ENCODE measurements at places on chromosomes 13 and 19.
A peak's percentile ranks its signal among the peaks of the same experiment; 100 is the strongest.

- H3K27me3 ChIP-seq: no peaks in the 10 kb centered on the region
- H3K4me1 ChIP-seq: peaks cover 44% of the 10 kb centered on the region
- H3K36me3 ChIP-seq: peaks cover 26% of the 10 kb centered on the region
- peak overlapping the region; percentile 80 for H3K27ac ChIP-seq
- DNase-seq: no peak
These were observed 6.3 kb upstream of the GPR183 start for GRCh38 chr13:99313501-99313900.

DNA sequence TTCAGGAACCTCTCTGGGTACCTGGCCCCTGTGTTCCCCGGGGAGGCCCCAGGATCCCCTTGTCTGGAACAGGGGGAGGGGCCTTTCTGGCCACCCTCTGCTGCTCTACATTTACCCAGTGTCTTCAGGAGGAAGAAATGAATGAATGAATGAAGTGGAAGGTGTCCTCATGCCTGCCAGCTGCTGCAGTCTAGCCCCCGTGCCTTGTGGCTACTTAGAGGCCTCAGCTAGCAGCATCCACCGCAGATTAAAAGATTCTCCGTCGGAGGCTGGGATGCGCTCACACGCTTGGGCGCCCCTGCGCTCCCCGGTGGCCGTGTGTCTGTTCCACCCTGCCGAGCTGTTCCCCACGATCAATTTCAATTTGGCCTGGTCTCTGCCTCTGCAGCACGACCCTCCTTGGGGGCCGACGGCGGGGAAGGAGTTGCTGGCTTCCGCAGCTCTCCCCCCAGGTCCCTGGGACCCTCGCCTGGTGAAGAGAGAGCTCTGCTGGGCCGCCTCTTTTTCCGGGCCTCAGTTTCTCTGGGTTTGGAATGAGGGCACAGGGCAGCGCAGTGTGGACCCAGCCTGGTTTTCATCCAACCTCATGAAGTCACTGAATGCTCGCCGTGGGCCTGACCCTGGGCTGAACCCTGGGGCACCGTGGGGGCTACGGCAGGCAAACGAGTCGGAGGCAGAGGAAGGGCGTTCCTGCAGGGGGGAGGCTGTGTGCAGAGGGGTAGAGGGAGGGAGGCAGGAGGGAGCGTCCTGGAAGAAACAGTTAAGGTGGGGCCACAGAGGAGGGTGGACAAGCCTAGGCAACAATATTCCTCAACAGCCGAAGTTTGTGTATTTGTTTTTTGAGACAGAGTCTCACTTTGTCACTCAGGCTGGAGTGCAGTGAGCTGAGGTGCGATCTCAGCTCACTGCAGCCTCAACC, 28.3 kb downstream of the EFNA2 start:
- no peaks in the 10 kb centered on the region for H3K36me3 ChIP-seq
- peaks cover 24% of the 10 kb centered on the region for H3K4me1 ChIP-seq
- H3K27ac ChIP-seq: no peak overlapping the region
- H3K4me3 ChIP-seq: no peak overlapping the region
- H3K27me3 ChIP-seq: peaks cover 89% of the 10 kb centered on the region

- DNase-seq: no peak
- H3K4me1 ChIP-seq: no peaks in the 10 kb centered on the region
- H3K4me3 ChIP-seq: no peak overlapping the region
- H3K27ac ChIP-seq: no peak overlapping the region
- H3K36me3 ChIP-seq: peaks cover 95% of the 10 kb centered on the region
- no peaks in the 10 kb centered on the region for H3K27me3 ChIP-seq
These were observed 18.8 kb downstream of the TYK2 start for GRCh38 chr19:10361569-10362011.

DNA sequence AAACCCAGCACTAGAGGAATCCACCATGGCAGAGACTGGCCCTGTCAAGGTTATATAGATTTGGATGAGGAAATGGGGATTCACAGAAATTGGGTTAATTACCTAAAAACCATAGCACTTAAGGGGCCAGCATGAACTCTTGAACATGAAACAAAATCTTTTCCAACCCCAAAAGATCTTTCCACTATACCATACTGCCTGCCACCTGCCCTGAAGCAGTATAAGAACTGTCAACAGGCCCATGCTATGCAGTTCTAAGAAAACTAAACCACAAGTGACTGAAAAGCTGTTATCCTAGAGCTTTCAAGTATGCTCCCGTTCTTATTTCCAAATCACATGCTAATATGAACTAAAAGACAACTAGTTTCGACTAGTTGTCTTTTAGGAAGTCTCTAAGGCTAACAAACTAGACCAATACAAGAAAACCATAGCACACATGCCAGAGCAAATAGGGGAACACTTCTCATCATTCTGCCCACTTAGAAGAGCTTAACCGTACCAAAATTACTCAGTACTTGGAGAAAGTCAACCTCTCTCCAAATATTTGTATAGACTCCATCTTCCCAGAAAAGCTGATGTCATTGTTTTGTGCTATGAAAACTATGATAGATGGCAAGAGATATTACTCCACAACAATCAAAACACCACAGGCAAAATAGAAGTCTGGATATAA, 27.5 kb downstream of the HSPH1 start:
- H3K27ac ChIP-seq: no peak overlapping the region
- H3K4me1 ChIP-seq: no peaks in the 10 kb centered on the region
- peaks cover 60% of the 10 kb centered on the region for H3K36me3 ChIP-seq
- DNase-seq: no peak
- no peak overlapping the region for H3K4me3 ChIP-seq
- no peaks in the 10 kb centered on the region for H3K27me3 ChIP-seq

- H3K27me3 ChIP-seq: no peaks in the 10 kb centered on the region
- no peak for DNase-seq
- no peak overlapping the region for H3K4me3 ChIP-seq
- no peaks in the 10 kb centered on the region for H3K36me3 ChIP-seq
These were observed 56.1 kb upstream of the ZNF835 start for GRCh38 chr19:56727677-56728076.

DNA sequence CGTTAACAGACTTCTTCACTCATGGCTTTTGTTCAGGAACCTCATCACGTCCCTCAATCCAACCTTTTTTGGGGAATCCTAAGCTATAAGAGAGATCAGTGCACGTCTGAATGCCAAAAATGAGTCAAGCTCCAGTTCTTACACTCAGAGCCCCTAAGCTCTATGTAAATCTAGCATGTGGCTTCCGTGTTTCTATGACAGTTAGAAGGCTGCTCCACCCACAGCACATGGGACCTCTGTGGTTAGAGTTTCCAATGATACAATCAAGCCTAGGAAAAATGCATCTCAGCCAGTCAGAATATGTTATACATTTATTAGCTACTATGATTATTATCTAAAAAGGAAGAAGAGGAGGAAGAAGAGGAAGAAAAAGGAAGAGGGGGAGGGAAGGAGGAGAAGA, 135.9 kb downstream of the ENOX1 start:
- H3K4me3 ChIP-seq: no peak overlapping the region
- no peak overlapping the region for H3K27ac ChIP-seq
- no peaks in the 10 kb centered on the region for H3K4me1 ChIP-seq
- no peaks in the 10 kb centered on the region for H3K36me3 ChIP-seq
- H3K27me3 ChIP-seq: no peaks in the 10 kb centered on the region

- H3K4me1 ChIP-seq: peaks cover 34% of the 10 kb centered on the region
- H3K27ac ChIP-seq: no peak overlapping the region
- peaks cover 16% of the 10 kb centered on the region for H3K27me3 ChIP-seq
- H3K4me3 ChIP-seq: no peak overlapping the region
These were observed 4.3 kb downstream of the YJEFN3 start for GRCh38 chr19:19532806-19533701.

- H3K4me3 ChIP-seq: no peak overlapping the region
- peaks cover 69% of the 10 kb centered on the region for H3K36me3 ChIP-seq
- no peak for DNase-seq
- no peak overlapping the region for H3K27ac ChIP-seq
- H3K27me3 ChIP-seq: no peaks in the 10 kb centered on the region
- peaks cover 12% of the 10 kb centered on the region for H3K4me1 ChIP-seq
These were observed 18.5 kb downstream of the MAN2B1 start for GRCh38 chr19:12648088-12648487.

GRCh38 chr19:58585442-58586132, 12.5 kb upstream of the MZF1 start:
- H3K4me1 ChIP-seq: peaks cover 9% of the 10 kb centered on the region
- DNase-seq: no peak
- no peak overlapping the region for H3K4me3 ChIP-seq
- H3K27me3 ChIP-seq: no peaks in the 10 kb centered on the region

DNA sequence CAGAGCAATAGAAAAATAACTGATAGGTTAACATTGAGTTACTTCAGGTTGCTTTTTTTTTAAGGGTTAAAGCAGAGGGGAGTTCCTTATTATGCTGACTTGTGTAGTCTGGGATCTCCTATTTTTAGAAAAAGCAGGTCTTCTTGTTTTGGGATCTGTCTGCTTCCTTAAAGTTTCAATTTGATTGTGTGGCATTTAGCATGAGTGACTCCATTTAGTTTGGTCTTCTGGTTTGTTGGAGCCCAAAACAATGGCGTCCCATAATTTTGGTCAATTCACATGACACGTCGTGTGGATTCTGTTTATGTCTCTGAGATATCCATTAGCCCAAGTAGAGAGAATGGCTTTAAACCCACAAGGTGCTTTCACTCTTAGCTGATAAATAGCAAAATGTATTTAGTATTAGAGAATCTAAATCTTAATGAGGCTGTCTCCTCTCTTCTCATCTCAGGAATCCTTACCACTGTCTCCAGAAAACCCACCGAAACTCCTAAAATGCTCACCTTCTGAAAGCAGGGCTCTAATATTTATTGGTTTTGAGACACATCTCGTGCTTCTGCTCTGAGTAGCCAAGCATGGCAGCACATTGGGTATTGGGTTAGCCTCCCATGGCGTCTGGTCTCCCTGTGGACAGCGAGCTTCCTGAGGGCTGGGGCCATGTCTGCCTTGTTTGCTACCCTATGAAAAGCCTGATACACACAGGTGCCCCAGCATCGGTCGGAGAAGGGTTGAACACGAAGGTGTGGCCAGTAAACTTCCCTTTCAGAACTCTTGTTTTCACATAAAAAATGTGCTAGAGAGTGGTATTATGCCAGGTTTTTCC, 67.2 kb upstream of the GPR183 start:
- H3K4me1 ChIP-seq: peaks cover 18% of the 10 kb centered on the region
- H3K4me3 ChIP-seq: no peak overlapping the region
- H3K36me3 ChIP-seq: no peaks in the 10 kb centered on the region

Measured in spleen (tissue), 13 donors.